Hematopoietic multipotent progenitor cell treated with erythropoietin and hydrocortisone succinate and interleukin-3 and kit ligand, for 6 days (in vitro differentiated cells): ENCODE measurements at places on chromosomes 7 and 10.
A peak's percentile ranks its signal among the peaks of the same experiment; 100 is the strongest.

DNA sequence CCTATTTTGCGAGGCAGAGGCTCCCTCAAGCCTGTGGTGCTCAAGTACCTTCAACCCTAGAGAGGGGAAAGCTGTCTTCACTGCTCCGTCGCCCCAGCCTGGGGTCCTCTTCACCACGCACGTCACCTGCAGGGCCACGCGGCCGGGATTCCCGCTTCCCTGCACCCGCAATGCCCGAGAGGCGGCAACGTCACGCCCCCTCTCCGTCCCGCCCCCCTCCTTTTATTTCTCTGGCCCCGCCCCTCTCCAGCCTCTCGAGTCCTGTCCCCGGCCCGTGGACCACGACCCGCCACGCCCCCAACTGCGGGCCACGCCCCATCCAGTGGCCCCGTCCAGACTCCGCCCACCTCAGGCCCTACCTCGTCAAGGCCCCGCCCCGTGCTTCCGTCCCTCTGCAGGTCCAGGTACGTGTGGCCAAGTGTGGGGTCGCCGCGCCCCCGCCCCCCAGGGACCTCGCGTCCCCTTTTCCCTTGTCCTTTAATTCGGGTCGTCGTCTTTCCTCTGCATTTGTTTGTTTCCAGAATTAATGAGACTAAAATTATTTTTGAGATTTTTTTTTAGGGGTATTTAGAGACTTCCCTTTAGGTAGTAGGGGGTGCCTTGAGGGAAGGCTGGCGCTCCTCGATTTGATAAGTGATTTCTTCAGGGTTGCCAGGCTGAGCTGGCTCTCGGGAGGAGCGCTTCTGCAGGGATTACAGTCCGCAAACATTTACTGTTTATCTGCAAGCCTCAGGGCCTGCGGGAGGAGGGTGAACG, 69.8 kb upstream of the BAIAP2L1 start:
- DNase-seq: peak; percentile 47

DNA sequence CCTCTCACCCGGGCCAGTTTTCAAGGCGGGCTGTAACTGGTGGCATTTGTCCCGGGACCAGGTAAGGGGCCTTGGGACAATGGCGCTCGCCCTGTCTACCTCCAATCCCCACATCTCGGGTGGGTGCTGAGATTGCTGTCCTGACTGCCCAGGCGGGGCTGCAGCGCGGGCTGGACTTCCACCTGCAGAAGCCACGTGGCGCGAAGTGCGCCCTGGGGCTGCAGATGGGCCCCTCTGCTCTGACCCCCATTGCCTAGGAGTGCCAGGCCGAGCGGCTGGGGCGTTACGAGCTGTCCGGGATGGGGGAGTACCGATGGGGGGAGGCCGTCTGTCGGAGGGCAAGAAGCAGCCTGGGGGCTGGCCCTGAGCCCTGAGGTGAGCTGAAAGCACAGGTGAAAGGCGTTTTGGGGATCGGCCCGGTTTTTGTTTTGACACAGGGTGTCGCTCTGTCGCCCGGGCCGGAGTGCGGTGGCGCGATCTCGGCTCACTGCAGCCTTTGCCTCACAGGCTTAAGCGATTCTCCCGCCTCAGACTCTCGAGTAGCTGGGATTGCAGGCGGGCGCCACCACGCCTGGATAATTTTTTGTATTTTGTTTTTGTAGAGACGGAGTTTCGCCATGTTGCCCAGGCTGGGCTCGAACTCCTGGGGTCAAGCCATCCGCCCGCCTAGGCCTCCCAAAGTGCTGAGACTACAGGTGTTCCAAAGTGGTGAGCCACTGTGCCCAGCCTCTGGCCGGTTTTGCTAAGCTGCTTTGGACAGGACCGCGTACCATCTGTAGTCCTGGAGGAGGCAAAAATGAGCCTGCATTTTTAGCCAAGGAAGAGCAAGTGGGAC, at the start of gene SFXN2:
SFXN2 (plus strand) TSS at position 16 of the 835 bp plus-strand sequence. CDS start 12,001 bp downstream, outside the sequence.
- DNase-seq: peak; percentile 69

- DNase-seq: no peak
These were observed 318.6 kb upstream of the KLF6 start for GRCh38 chr10:4103603-4104002.

DNA sequence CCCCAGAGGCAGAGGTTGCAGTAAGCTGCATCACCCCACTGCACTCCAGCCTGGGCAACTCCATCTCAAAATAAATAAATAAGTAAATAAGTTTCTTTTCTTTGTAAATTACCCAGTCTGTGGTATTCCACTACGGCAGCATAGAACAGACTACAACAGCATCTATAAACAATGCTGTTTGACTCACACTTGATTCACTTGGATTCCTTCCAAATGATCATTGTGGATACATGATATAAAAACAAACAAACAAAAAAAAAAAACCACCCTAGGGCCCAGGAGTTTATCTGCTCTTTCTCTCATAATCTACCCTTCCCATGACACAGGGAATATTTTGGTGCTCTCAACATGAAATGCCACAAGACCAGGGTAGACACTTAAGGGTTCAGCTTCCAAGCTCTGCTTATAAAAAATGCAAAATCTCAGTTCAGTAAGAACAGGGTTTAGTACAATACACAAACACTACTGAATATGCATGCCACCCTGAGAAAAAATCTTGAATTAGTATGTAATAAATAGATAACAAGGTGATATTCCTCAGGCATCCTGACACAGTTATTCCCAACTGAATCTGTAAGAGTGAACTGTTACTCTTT, 200.9 kb downstream of the FAM107B start:
- DNase-seq: no peak

- DNase-seq: no peak
These were observed 72.9 kb upstream of the ABCB5 start for GRCh38 chr7:20542594-20542993.

- no peak for DNase-seq
These were observed 3.6 kb upstream of the JAKMIP3 start for GRCh38 chr10:132062116-132062515.

- no peak for DNase-seq
These were observed 18.4 kb downstream of the TSPAN14 start for GRCh38 chr10:80472234-80473095.

GRCh38 chr10:114000457-114001010, 43.1 kb upstream of the ADRB1 start:
- DNase-seq: no peak

DNA sequence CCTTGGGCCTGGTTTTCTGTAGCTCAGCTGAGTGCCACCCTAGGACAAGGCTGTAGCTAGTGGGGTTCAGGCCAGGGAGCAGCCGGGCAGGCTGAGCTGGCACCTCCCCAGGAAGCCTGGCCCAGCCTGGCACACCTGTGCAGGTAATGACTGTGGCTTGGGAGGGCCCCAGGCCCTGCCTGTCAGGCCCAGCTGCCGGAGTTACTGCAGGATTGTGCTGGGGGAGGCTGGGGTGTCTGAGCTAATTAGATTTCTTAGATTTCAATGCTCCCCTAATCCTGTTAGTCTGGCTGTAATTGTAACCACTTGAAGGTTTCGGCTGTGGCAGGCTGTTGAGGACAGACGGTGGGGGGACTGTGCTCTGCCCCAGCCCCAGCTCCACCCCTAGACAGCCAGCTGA, 6.0 kb downstream of the ZMIZ1 start:
- DNase-seq: no peak

GRCh38 chr7:8923164-8923806, 489.9 kb downstream of the NXPH1 start:
- DNase-seq: no peak

DNA sequence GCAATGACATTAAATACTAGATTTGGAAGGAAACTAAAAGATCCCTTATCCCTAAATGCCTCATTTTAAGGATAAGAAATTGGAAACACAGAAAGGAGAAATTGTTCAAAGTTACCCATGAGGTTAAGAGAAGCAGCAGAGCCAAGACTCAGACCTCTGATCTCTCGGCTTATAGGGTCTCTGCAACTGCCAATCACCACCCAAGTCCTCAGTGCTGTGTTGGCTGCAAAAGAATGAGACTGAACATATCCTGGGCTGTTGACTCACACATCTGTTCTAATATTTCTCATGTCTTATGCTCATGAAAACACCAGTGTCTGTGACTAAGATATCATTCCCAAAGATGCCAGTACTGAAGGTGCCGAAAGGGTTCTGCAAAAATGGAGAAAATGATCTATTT, 153.3 kb downstream of the XPNPEP1 start:
- DNase-seq: no peak

DNA sequence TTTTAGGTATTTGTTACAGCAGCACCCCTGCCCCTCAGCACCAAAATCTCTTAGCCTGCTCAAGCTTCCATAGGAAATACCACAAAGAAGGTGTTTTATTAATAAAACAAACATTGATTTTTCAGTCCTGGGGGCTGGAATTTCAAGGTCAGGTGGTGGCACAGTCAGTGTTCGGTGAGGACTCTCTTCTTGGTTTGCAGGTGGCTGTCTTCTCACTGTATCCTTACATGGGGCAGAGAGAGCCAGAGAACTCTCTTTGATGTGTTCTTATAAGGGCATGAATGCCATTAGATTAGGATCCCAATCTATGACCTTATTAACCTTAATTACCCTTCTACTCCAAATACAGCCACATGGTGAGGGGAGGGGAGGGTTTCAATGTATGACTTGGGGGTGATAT, 112.3 kb upstream of the PFKP start:
- DNase-seq: no peak
